ENCODE measurements at places on chromosomes 1 and 21. TPM values are rescaled to one million over a fixed set of nuclear protein-coding genes. Genes with fewer than 3 reads are reported as not detected.

The PPP1R15B gene
- 51.2 TPM for total RNA-seq

The SHE gene
- 4.2 TPM for total RNA-seq

The MYOG gene
- total RNA-seq = not detected

The TMEM52 gene
- 5.9 TPM for total RNA-seq

The ATP5PO gene
- total RNA-seq = 157 TPM

The ANGPTL7 gene
- total RNA-seq = 2.8 TPM

The SH3BGR gene
- 1.3 TPM for total RNA-seq

GRCh38 chr21:23215261-23215660, 2217.1 kb downstream of the NCAM2 start:
- no peak for DNase-seq

DNA sequence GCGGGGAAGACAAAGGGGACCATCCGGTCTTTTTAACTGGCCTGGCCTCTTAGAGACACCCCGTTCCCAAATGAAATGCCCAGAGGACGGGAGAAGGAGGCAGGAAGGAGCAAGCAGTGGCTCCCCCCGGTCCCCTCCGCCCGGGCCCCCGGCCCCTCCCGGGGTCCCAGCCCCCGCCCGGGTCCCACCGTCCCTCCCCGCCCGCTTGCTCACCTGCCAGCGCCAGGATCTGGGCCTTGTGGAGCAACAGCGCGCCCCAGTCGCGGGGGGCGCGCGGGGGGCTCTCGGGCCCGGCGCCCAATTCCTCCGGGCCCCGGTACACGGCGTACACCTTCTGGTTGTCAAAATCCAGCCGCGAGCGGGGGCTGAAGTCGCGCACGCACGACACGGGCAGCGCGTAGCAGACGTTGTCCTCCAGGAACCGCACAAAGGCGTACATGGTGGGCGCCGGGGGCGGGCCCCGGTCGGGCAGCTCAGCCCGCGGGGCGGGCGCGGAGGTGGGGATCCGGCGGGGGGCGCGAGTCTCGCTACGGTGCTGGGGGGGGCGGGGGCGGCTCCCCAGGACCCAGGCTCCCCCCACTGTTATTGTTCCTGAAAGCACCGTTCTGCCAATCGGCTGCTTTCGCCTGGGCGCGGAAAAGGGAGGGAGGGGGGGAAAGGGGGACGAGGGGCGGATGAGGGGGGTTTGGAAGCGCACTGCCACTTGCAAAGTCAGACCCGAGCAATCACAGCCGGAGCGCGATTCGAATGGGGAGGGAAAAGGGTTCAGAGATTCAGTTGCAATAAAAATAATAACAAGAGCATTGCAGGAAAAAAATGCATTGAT, at the start of gene BEND5:
Gene BEND5 (minus strand): TSS at position 499 of the 826 bp plus-strand sequence. CDS start 60 bp downstream, at position 439.
- DNase-seq = peak; percentile 69

GRCh38 chr1:53583868-53584776, 124.9 kb downstream of the DMRTB1 start:
- peak; percentile 43 for DNase-seq

DNA sequence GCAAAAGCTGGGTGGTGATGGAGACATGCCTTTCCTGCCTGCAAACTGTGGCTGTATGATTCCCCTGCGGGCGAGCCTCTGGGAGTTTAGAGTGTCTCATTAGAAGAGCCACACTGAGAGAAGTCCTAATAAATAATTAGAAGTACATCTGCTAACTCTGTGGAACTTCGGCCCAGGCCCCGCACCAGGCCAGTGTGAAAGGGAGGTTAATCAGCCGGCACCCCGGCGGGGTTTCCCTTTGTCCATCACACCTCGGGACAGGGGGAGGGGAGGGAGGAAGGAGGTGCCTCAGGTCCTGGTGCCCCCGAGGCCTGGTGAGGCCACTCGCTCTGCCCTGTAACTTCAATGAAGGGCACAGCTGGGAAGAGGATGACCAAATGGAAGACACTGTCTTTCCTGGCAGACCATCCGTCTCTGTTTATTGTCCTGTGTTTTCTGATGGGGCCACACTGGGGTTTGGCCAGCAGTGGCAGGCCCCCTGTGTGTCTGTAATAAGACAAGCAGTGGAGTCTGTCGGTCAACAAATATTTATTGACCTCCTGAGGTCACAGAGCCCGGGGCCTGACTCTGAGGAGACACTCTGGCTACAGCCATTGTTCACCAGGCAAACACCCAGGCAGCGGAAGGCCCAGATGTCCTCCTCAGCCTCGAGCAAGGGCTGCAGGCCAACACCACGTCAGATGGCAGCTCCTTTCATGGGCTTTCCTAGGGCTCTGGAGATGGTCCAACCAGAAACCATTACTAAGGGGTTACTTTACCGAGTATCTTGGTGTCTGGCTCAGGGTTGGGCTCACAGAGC, 267.5 kb upstream of the RAB4A start:
- no peak for DNase-seq

GRCh38 chr1:7613106-7613850, 157.8 kb upstream of the VAMP3 start:
- DNase-seq = no peak

GRCh38 chr1:43432907-43433306, 20.8 kb downstream of the HYI start:
- DNase-seq = peak; percentile 37

GRCh38 chr1:198880397-198880796, 241.6 kb downstream of the PTPRC start:
- DNase-seq = no peak

- DNase-seq = no peak
These were observed 12.9 kb upstream of the NES start for GRCh38 chr1:156689953-156690674.

GRCh38 chr1:29747196-29747595, 510.9 kb downstream of the PTPRU start:
- DNase-seq = no peak

DNA sequence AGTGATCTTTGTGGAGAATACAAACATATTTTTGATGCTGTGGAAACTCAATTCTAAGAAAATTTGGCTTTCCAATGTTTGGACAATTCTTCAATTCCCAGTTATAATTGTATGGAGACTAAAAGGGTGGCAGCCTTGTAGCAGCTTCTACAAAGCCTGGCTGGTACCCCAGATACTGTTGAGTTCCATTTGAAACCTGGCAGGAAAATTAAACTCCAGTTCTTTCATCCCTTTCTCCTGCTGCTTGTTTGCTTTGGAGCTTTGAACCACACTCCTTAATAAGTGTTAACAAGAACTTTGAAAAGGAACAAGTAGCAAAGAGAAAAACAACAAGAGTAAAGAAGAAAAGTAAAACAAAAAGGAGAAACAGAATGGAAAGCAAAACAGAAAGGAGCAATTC, 172.6 kb upstream of the ADAMTS5 start:
- DNase-seq = no peak

DNA sequence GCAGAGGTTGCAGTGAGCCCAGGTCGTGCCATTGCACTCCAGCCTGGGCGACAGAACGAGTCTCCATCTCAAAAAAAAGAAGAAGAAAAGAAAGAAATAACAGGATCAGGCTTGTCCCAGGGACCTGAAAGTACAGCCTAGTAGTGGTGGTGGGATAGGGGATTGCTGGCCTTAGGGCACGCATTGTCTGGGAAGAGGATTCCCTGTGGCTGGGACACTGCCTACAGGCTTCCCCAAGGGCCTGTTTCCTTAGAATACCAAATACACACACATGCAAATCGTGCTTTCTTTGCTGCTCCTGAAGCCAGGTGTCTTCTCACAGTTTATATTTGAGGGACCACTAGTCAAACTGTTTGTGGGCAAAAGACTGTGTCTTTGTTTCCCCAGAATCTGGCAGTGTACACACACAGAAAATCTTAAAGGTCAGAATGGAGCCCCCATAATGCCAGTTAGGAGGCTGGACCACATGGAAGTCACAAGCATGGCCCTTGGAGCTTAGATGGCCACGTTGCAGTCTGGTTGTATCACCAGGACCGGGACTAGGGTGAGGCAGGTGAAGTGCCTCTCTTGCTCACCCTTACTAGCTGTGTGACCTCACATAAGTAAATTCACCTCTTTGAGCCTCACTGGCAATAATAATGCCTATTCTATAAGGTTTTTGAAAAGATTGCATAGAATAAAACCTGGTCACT, 12.7 kb upstream of the ASAP3 start:
- DNase-seq = no peak

GRCh38 chr1:115181231-115181630, 91.9 kb upstream of the TSPAN2 start:
- DNase-seq = no peak

- no peak for DNase-seq
These were observed 24.7 kb downstream of the CLIC4 start for GRCh38 chr1:24769656-24770651.

DNA sequence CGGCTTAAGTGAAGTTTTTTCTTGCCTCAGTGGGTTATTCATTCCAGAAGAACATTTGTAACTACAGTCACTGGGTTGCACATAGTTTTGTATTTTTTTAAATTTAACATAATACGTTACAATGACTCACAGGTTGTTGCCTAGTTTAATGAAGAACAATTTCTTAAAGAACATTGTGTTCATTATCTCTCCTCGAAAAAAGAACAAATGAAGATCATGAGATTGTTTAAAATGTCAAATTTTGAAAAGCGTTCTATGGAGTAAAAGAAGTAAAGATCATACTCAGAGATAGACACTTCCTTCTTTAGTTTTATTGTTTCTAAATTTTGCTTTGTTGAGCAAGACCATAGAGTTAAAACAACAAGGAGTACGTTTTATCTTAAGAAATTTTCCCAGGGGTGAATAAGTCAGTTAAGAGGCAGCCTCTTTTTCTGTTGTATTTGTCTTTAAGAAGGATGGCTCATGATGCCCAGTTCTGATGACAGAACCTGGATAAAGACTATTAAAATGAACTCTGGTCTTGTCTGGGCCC, 10.5 kb upstream of the SLAMF1 start:
- no peak for DNase-seq

- no peak for DNase-seq
These were observed 51.8 kb upstream of the FAM89A start for GRCh38 chr1:231091831-231092301.

DNA sequence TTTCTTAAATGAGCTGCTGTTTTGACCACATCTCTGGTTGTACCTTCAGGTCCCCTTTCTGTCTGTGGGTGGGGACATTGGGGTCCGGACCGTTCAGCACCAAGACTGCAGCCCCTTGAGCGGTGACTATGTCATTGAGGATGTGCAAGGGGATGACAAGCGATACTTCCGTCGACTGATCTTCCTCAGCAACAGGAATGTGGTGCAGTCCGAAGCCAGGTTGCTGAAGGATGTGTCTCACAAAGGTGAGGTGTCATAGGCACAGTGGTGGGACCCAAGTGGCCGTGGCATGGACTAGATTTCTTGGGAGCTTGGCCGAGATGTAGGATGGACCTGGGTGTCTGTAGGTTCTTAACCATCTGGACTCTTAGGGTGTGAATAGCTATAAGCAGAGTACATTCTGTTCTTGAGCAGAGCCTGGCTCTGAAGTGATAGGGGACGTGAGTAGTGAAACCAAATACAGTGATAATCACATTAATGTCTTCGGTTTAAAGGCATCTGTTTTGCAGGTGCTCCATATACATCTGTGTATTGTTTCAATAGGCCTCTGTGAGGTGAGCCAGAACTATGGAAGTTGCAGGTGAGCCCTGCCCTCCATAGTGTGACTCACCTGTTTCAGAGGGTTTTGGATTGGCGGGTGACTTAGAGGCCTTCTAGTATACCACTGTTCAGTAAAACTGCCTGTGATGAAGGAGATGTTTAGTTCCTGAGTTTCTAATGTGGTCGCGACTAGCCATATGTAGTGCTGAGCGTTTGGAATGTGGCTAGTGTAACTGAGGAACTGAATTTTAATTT, 6.4 kb downstream of the METTL13 start:
- no peak for DNase-seq
